ENCODE measurements at places on chromosomes 5 and 9. TPM values are rescaled to one million over a fixed set of nuclear protein-coding genes. Genes with fewer than 3 reads are reported as not detected.

The ABLIM3 gene
- total RNA-seq = 0.67 TPM

The PLAC8L1 gene
- total RNA-seq = not detected

The IRX2 gene
- not detected for total RNA-seq

The FST gene
- total RNA-seq = 38.6 TPM

The PJA2 gene
- total RNA-seq = 70.7 TPM

The CKMT2 gene
- total RNA-seq = 1.2 TPM

The GLDC gene
- total RNA-seq = 115 TPM

The ASS1 gene
- 77.6 TPM for total RNA-seq

The LHX6 gene
- total RNA-seq = 1.3 TPM

The ADAMTS12 gene
- not detected for total RNA-seq

The ECSCR gene
- not detected for total RNA-seq

The INSL4 gene
- not detected for total RNA-seq

The GABRA1 gene
- total RNA-seq = not detected

The GABRA6 gene
- total RNA-seq = not detected

The SOHLH1 gene
- 0.32 TPM for total RNA-seq

The CLIC3 gene
- 0.34 TPM for total RNA-seq

The ZNF300 gene
- total RNA-seq = 5.3 TPM

The ZFP2 gene
- total RNA-seq = 0.27 TPM

The PCDHGA2 gene
- not detected for total RNA-seq

The HACD4 gene
- total RNA-seq = not detected

The STK32A gene
- not detected for total RNA-seq

The PCDHA2 gene
- not detected for total RNA-seq

The BTNL3 gene
- total RNA-seq = not detected

The PTGES2 gene
- total RNA-seq = 68.5 TPM

The ANKRD31 gene
- total RNA-seq = 0.09 TPM

The CMYA5 gene
- 0.13 TPM for total RNA-seq

The EXOSC3 gene
- total RNA-seq = 68.7 TPM

The AFAP1L1 gene
- total RNA-seq = 0.66 TPM

The FOXD4 gene
- total RNA-seq = 0.18 TPM
